ENCODE measurements at places on chromosomes 2 and 18. TPM values are rescaled to one million over a fixed set of nuclear protein-coding genes. Genes with fewer than 3 reads are reported as not detected.

The HOXD3 gene
- total RNA-seq, result 1.5 TPM

The RAD51AP2 gene
- not detected for total RNA-seq

DNA sequence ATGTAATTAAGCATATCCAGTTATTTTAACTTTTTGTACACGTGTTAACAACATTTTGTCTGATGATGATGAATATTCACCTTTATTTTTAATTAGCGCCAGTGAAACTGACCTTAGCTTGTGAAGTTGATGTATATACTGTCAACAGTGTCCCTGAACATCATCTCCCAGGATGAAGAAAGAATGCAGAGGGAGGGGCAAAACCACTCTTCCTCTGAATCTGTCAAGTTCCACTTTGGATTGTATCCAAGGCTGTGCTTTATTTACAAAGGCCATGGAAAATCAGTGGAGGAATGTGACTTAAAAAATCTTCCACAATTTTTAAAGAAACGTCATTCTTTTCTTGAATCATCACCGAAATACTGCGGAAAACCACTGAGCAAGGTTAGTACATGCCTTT is 4.5 kb upstream of the RMDN2 start:
- no peak for DNase-seq

DNA sequence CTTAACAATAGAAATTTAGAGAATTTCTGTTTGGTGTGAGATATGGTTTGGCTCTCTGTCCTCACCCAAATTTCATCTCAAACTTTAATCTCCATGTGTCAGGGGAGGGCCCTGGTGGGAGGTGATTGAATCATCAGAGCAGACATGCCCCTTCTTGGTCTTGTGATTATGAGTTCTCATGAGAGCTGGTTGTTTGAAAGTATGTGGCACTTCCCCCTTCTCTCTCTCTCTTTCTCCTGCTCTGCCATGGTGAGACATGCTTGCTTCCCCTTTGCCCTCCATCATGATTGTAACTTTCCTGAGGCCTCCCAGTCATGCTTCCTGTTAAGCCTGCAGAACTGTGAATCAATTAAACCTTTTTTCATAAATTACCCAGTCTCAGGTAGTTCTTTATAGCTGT is 524.7 kb upstream of the ACVR2A start:
- DNase-seq, result no peak

- no peak for DNase-seq
These were observed 446.1 kb downstream of the EIPR1 start for GRCh38 chr2:2931318-2932075.

- DNase-seq, result no peak
These were observed 38.9 kb upstream of the MGAT4A start for GRCh38 chr2:98769784-98770183.

DNA sequence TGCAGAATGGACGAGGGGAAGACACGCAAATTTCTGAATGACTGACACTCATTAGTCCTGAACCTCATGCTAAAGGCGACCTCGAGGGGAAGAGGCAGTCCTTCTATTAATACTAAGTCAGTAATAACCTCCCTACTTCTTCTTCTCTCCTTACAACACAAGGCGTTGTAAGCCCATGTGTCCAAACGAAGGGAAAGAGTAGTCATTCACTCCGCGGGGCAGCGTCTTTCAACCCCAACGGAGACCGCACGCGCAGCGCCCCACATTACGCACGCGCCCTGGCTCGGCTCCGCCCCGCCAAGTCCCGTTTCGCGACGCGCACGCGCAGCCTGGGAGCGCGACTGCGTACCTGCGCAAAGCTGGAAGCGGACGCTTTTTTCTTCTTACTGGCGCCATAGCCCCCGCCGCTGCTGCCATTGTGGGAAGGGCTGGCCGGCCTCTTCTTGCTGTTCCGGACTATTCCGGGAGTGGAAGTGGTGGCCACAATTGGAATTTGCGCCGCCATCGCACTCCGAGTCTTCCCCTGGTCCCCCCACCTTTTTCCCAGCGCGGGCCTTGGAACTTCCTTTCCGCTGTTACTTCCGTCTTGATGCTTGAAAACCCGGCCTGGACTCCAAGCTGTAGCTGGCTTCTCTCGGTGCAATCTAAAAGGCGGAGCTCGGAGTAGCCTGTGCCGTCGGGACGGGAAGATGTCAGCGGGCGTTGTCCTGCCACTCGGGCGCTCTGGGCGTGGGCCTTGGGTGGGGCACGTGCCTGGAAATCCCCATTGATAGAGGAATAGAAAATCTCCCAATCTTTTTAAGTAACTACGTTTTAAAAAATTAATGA is at the start of gene INO80C:
Gene INO80C (minus strand): TSS at position 591 of the 828 bp plus-strand sequence. CDS start 86 bp downstream, at position 505.
- peak; percentile 86 for DNase-seq

- DNase-seq, result no peak
These were observed 234.8 kb upstream of the PXDN start for GRCh38 chr2:1979138-1979537.

DNA sequence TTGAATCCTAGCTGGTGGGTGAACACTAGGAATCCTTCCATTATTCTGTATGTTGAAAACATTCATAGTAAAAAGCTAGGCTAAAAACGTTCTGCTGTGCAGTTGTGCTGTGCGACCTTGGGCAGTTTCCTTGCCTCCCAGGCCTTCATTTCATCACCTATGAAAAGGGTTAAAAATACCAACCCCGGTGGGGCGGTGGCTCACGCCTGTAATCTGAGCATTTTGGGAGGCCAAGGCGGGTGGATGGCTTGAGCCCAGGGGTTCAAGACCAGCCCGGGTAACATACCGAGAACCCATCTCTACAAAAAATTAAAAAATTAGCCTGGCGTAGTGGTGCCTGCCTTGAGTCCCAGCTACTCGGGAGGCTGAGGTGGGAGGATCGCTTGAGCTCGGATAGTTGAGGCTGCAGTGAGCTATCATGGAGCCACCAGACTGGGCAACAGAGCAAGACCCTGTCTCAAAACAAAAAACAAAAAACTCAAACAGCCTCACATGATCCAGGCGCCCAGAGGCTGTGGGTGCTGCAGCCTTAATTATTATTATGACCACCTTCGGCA is 2.9 kb upstream of the RRM2 start:
- no peak for DNase-seq

DNA sequence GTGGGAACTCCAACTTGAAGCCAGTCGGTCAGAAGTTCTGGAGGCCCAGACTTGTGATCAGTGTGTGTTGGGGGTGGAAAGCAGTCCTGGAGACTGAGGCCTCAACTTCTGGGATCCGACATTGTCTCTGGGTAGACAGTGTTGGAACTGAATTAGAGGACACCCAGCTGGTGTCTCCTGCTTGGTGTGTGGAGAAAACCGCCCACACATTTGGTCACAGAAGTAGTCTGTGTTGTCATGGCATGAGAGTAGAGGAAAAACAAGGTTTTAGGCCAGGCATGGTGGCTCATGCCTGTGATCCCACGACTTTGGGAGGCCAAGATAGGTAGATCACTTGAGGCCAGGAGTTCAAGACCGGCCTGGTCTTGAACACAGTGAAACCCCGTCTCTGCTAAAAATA is 51.5 kb downstream of the PUM2 start:
- DNase-seq, result no peak

The CCDC178 gene
- total RNA-seq, result not detected

The CRYGD gene
- not detected for total RNA-seq

GRCh38 chr2:156334496-156335478 is 2.3 kb upstream of the NR4A2 start:
- DNase-seq, result peak; percentile 92

- no peak for DNase-seq
These were observed 69.5 kb downstream of the KIF5C start for GRCh38 chr2:148944536-148944935.

DNA sequence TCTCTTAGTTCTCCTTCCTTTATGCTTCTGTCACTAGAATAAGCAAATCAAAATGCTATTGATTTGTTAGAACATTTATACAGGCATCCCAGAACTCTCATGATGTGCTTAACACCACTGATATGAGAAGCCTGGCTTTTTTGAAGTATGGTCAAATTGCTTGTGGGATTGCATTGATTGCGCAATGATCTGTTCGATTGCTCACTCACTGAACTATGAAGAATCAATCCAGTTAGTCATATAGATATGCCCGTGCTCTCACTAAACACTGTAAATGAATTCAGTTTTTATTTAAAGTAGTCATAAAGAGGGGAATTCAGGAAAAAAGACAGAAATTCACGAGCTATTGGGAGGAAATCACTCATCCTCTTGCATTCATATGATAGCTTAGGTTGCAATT is 1237.8 kb downstream of the SUCLG1 start:
- DNase-seq, result no peak

GRCh38 chr2:20072436-20073158 is 21.2 kb upstream of the LAPTM4A start:
- no peak for DNase-seq

GRCh38 chr2:107777974-107778373 is 48.7 kb upstream of the RGPD4 start:
- no peak for DNase-seq

DNA sequence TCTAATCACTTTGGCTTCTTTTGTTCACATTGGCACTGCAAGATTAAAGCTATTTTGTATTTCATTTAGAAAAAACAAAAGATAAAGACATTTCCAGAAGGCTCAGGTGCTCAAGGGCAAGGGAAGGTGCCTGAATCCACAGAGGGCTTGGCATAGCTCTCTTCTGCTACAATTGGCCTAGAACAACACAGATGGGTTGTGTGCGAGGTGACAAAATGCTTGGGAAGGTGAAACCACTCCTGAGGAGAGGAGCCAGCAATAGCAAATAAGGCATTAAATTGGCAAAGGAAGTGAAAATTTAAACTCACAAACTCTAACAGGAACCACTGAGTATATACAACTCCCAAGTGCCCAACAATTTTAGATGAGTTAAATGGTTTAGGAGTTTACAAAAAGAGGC is 1290.4 kb upstream of the CHAC2 start:
- DNase-seq, result no peak

The PCBP1 gene
- 104 TPM for total RNA-seq

The AKAIN1 gene
- total RNA-seq, result not detected

- DNase-seq, result no peak
These were observed 15.0 kb downstream of the SMAD4 start for GRCh38 chr18:51044928-51045585.

- DNase-seq, result no peak
These were observed 21.3 kb downstream of the SAG start for GRCh38 chr2:233328922-233329321.

The HJURP gene
- 59.1 TPM for total RNA-seq

DNA sequence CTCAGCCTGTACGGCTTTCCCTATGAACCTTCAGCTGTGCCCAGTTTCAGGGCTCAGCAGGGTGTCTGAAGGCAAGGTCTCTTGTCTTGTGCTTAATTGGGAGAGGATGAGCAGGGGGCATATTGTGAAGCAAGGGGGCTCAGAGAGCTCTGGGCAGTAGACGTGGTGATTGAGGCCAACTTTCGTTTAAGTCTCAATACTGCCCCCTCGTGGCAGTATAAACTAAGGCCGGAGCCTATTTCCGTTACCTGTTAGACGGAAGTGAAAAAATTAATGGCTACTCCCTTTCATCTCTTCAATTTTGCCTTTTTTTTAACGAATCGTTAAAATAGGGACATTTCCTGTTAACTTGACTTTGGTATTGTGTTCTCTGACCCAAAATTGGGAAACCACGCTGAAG is 193.4 kb downstream of the TDRD15 start:
- no peak for DNase-seq

- DNase-seq, result no peak
These were observed 53.1 kb downstream of the HS1BP3 start for GRCh38 chr2:20597860-20598183.

GRCh38 chr18:44590956-44591670 is 89.6 kb upstream of the SETBP1 start:
- peak; percentile 62 for DNase-seq

The SOWAHC gene
- 15.2 TPM for total RNA-seq

GRCh38 chr2:111246620-111247061 is 125.9 kb downstream of the BCL2L11 start:
- DNase-seq, result peak; percentile 9

GRCh38 chr18:59911600-59911999 is 11.8 kb downstream of the PMAIP1 start:
- DNase-seq, result no peak

DNA sequence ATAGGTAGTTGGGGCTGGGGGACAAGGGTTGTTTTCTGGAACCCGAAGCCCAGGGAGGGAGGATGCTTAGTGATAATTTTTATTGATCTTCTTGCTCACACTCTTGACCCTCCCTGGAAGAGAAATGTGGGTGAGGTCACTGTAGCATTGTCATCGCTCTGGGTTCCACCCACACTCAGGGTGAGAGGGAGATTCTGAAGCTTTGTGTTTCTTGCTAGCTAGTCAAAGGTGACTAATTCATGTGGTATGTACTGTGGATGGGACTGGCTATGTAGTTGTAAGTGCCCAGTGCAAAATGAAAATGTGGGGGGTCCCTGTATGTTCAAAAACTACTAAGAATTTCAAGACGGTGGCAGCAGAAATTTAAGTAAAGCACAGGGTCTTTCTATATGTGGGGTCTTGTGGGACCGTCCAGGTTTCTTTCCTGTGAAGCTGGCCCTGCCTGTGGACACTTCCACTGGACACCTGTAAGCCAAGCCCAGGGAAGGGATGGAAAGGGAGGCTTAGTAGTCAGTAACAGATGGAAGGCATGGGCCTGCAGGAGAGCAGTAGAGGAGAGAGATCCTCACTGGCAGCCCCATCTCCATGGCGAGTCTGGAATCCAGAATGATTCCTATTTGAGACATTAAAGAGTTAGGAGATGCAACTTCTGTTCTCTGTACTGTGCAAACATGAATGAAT is 35.0 kb downstream of the TSN start:
- peak; percentile 77 for DNase-seq

DNA sequence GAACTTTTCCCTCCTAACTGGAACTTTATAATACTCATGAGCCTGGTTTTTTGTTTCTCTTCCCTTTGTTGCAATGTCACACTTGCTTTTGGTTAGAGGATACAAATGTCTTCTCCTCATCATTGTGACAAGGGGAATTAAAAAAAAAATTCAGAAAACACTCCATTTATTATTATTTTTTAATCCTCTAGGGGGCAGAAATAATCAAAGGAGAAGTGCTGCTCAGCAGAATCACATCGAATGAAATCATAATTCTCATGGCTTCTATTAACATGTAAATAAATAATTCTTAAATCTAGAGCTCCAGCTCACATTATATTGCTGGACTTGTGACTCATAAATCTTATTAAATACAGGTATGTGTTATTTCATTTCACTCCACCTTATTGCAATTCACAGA is 273.8 kb downstream of the TRIB2 start:
- DNase-seq, result no peak

DNA sequence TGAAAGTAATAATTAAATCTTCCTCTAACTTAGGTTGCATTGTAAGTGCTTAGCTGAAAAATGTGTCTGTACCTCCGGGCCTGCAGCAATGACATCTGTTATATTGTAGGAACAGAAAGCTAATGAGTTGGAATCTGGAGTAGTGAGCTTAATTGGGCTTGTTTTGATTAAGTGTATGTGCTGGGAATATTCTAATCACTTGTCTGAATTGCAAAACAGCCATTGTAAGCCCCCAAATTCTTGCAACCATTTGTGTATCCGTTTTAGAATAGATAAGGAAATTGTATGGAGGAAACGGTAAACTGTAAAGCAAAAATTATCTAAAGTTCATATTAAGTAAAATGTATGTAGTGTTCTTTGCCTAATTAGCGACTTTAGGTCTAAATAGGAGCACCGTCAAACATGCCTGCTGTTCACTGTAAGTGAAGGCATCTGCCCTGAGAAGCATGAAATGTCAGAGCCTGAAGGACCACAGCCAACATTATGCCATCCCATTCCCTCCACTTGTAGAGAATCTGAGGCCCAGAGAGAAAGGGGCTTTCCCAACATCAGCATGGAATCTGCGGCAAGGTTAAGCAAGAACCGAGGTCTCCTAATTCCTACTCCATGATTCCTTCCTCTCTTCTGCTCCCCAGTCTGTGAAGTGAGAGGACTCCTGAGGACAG is 466.4 kb downstream of the TDRD15 start:
- DNase-seq, result no peak

The MRPL19 gene
- 139 TPM for total RNA-seq
